Kasumi-1 (cell line): ENCODE measurements at places on chromosomes 6 and 20.
A peak's percentile ranks its signal among the peaks of the same experiment; 100 is the strongest.

DNA sequence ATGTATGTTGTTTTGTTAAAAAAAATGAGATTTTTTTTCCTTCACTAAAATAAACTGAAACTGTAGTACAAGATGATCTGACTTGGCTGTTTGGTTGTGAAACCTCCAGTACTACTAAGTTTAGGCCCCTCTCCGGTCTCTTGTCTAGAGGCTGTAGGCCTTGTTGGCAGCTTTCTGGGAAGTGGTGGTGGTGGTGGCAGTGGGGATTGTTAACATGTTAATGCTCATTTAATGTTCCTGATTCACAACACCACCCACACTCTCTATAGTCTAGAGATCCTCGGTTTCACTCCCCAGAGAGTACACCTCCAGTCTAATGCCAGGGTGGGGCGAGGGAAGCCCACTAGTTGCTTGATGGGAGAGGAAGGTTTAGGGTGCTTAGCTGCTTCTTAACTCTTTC lies 24.1 kb downstream of the STK4 start:
- peak; percentile 16 for DNase-seq

DNA sequence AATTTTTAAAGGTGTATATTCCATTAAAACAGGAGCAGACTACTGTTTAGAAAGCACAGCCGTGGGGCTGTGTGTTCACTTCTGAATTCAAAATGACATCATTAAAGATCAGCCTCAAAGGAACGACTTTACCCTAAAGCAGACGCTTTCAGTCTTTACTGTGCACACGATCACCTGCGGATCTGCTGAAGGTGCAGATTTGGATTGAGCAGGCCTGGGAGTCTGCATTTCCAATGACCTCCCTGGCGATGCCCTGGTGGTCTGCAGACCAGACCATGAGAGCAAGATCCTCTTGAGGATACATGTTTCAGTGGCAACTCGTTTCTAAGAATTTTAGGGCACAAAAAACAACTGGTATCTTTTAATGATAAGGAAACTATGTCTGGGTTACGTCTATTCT lies 27.2 kb downstream of the TXNDC5 start:
- no peak for DNase-seq

DNA sequence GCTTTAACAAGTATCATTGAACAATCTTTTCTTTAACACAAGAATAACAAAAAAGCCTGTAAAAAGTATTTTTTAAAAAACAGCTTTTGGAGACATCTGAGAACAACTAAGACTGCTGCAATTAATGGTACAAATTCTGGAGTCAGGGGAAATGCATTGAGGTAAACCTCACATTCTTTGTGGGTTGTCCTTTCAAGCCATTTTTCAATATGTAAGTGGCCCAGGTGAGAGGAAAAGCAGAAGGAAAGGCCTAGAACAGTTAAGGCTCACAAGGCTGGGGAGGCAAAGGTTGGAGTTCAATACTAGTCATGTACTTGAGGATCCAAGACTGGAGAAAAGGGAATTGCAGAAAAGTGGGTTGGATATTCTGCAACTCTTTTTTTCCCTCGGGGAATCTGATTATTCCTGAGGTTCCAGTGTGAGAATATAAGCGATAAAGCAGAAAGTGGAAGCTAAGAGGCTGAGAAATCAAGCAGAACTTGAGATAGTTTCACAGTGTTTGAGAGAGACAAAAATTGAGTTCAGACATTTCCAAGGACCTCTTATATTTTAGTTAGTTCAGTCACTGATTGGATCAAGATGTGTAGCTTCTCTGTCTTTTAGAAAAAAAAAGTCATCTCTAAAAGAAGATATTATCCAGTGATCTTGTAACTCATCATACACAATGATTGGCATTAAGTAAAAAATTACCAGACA lies 25.0 kb upstream of the TXLNB start:
- DNase-seq = no peak

DNA sequence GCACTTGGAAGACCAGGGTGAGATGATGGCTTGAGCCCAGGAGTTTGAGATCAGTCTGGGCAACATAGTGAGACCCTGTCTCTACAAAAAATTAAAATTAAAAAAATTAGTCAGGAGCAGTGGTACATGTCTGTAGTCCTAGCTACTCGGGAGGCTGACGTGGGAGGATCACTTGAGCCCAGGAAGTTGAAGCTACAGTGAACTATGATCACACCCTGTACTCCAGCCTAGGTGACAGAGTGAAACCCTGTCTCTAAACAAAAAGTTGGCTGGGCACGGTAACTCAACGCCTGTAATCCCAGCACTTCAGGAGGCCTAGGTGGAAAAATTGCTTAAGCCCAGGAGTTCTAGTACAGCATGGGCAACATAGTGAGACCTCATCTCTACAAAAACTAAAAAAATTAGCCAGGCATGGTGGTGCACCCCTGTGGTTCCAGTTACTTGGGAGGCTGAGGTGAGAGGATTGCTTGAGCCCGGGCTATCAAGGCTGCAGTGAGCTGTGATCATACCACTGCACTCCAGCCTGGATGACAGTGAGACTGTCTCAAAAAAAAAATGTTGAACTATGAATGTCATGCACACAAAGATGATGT lies 60.8 kb upstream of the MYL9 start:
- no peak for DNase-seq

DNA sequence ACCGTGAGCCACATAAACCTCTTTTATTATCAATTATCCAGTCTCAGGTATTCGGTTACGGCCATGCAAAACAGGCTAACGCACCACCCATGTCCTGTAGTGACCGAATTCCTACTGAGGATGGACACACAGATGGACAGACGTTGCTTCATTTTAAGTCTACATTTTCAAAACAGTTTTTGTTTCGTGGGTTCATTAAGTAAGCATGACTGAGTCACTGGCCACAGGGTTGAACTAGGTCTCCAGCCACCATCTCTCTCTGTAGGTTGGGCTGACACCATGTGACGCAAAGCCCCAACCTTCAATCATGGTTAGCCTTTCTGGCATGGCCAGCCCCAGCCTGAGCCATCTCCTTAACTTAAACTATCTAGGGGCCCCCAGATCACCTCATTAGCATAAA lies 110.0 kb upstream of the SLC22A23 start:
- DNase-seq = no peak

DNA sequence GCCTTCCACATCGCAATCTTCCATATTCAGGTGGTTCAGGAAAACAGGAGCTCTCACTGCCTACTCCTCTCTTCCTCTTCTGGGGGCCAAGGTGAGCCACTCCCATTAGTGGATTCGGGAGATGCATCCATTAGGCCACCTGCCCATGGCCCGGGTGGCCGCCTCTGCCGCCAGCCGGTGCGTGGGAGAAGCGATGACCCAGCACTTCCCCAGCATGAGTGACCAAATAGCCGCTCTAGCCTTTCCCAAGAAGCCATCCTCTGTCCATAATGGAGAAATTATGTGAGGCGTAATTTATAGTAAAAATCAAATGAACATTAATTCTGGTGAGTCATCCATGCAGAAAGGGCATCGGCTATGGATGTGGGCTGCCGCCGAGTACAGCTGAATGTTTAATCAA lies 39.4 kb downstream of the GNAS-AS1 start:
- DNase-seq = no peak

- no peak for DNase-seq
Measured at GRCh38 chr20:63736893-63737694, 630 bp downstream of the LIME1 start.

DNA sequence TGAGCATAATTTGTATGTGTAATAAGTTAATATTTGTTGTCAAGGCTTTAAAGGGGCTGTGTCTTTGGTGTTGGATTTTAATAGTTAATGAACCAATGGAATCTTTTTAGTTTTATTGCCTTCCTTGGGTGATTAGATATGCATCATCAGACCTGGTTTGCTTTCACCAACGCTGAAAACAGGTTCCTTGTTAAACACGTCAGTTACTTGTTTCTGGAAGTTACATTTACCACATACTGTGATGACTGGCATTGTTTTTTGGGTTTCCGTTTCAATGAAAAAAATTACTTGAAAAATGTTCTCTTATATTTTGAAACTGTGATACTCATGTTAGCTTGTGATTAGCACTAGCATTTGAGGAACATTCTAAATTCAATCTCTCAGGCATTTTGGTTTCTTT lies 58.6 kb upstream of the RNF144B start:
- no peak for DNase-seq

GRCh38 chr20:50333812-50334211 lies 143.2 kb downstream of the CEBPB start:
- no peak for DNase-seq

DNA sequence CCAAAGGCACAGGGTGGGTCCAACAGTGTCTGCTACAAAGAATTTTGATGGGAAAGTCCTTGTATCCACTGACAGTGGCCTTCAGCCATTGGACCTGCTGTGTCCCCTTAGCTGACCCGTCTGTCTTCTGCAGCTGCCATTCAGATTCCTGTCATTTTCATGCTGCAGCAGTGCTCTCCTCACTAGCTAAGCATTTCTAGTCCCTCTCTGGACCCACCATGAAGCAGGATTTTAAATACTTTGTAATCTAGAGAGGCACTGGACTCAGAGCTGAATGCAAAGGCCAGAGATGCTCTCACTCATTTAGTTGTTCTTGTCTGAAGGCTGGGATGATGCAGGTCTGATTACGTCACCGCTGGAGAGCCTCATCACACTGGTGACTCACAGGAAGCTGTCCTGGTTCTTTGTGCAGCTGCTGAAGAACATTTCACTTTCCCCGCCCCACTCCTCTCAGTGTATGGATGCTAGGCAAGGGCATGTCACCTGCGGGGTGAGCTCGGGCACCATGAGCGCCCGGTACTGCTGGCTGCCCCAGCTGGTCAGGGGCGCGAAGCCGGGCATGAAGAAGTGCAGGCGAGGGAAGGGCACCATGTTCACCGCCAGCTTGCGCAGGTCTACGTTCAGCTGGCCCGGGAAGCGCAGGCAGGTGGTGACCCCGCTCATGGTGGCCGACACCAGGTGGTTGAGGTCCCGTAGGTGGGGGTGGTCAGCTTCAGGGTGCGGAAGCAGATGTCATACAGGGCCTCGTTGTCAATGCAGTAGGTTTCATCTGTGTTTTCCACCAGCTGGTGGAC lies 19.4 kb upstream of the TUBB2A start:
- peak; percentile 23 for DNase-seq

GRCh38 chr6:10385524-10386132 lies 29.2 kb downstream of the TFAP2A start:
- no peak for DNase-seq

GRCh38 chr6:95515975-95516374 lies 61.4 kb upstream of the MANEA start:
- no peak for DNase-seq

DNA sequence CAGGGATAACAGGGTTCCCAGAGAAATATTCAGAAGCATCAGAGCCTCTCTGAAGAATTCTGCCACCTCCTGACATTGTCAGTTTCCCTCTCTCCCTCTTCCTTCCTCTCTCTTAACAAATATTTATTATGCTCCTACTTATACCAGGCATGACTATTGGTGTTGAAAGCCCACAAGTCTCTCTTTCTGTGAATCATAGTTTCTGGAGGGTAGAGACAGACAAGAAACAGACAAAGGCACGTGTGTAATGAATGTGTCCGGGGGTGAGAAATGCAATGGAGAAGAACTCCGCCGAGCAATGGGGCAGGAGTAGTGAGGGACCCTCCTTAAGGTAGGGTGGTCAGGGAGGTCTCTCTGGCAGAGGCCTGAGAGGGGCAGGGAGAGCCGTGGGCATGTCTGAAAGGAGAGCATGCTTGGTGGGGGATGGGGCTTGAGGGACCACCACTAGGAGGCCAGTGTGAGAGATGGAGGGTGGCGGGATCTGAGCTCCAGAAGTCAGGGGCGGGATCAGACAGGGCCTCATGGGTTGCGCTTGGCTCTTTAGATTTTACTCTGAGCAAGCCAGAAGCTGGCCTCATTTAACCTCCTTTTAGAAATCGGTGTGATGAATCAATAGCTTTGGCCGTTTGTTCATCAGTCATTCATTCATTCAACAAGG lies 57.3 kb downstream of the EYA2 start:
- no peak for DNase-seq

DNA sequence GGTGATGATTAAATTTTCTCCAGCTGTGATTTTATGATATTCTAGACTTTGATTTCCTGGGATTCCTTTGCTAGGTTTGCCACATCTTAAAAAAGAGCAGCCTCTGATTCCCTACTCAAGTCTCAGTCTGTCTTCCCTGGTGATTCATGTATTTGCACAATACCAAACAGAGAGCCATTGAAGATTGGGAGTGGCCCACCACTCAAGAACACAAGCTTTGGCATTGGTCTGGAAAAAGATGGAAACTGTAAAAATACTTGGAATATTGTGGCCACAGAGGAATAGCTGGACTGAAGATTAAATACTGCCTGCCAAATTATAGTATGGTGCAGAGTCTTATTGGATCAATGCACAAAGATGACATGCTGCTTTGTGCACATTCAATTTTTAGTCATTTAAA lies 32.9 kb downstream of the PTCHD4 start:
- no peak for DNase-seq

GRCh38 chr6:72944660-72945059 lies 280.6 kb downstream of the KHDC1L start:
- DNase-seq = no peak

- peak; percentile 62 for DNase-seq
Measured at GRCh38 chr6:4936681-4937041, 67.2 kb downstream of the RPP40 start.

DNA sequence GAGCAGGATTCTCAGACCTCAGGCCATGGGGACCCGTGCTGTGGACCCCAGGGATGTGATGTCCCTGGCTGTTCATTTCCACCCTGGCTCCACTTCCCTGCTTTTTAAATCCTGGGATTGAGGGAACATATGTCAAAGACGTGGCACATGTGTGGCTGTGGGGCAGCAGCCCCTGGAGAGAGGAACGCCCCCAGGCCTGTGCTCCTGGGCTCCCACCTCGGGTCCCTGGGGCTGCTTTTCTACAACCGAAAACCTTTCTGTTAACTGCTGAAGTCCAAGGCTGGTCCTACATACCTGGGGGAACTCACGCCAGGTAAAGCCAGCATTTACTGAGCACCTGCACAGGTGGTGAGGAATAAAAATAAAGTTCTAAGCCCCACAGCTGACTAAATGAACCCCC lies 102.3 kb upstream of the FRMD1 start:
- no peak for DNase-seq
